ENCODE measurements at places on chromosomes 16 and 17.

DNA sequence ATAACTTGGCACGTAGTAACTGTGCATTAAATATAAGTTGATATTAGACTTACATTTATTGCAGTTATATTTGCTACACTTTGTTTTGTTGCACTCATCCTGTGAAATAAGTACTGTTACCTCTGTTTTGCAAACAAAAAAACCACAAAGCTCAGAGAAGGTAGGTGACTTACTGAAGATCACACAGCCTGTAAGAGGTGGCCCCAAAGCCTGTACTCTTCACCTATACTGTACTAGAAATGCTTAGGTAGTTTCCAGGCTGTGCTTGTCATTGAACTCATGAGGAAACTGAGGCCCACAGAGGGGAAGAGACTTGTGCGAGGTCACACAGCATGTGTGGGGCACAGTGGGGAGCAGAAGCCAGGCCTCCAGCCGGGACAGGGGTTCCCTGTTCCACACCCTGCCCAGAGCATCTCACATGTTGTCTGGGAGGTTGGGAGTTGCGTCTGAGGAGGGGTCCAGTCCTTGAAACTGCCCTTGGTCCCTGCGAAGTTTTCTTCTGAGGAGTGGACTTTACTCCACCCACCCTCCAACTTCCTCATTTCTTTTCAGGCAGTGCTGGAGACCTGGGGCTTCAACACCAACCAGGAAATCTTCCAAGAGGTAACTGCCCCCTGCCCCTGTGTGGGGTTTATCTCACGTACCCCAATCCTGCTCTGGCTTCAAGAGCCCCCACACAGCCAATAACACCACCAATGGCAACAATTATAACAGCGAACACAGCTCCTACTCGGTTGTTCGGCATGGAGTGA lies 13.0 kb downstream of the CETP start:
- no peak for DNase-seq

DNA sequence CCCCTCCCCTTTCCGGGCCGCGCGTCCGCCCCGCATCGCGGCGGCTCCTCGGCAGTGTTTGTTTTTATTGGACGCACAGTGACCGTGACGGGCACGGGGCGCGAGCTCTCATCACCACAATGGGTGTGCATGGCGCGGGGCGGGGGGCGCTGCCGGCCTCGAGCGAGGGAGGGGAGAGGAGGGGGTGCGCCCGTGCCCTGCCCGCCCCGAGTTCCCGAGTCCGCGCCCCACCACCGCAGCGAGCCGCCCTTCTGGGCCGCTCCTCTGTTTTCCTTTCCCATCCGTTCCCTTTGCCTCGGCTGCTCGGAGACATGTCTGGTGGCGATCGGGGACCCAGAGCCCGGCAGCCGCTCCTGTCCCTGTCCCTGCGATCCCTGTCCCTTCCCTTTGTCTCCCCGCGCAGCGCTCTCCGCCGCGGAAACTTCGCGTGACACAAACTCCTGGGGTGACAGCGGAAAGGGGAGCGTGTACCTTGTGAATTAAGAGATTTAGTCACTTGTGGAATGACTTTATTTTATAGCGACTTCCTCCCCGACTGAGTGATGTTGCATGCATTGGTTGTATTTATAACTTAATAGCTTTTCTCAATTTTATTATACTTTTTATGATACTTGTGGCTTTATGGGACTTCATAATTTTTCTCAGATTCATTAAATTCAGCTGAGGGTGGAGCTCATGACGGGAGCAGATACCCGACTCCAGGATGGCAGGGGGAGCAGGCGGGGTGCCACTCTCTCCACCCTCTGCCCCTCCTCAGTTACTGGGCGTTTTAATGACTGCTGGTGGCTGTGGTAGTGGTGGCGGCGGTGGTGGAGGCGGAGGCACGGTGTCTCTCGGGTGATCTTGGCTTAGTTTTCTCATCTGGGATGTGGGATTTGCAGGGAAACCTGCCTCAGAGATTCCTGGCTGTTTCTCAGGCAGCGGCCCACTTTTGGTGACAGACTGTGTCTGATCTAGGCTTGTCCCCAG lies 40.8 kb downstream of the MRM1 start:
- peak; percentile 39 for DNase-seq

DNA sequence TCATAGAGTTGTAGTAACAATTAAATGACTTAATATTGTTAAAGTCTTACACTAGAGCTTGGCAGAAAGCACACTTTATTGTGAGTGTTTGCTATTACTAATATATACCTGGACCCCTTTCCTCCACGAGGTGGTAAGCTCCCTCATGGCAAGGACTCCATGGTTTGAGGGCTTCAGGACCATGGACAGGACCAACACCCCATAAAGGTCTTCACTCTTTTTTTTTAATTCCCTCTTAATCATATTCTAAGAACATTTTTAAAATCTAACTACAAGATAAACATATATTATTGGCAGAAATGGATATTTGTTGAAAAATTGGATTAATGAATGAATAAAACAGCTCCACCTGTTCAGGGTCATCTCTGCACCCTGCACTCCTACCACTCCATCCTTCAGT lies 154.5 kb downstream of the CBLN1 start:
- DNase-seq: no peak

GRCh38 chr16:81779536-81780320 lies 637 bp downstream of the PLCG2 start:
- no peak for DNase-seq

DNA sequence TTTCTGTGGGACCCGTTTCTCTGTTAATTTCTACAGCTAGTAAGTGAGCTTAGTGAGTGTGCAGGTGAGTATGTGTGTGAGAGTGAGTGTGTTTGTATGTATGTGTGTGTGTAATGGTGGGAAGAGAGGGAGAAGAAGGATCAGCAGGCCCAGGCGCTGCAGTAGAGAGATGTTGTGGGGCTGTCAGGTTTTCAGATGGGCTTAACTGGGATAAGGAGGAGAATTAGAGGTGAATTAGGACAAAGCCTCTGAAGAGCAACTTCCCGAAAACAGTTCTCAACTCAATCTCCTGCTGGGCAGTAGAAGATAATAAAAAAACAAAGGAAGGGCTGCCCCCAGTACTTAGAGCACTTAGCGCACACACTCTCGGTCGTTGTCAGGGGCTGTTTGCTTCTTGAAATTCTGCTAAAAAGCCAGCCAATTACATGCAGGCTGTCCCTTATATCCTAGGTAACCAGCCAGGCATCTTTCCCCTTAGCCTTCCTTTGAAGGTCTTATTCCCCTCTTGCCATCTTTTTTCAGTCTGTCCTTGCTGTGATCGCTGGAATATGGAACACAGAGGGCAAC lies 63.4 kb downstream of the CLEC16A start:
- no peak for DNase-seq

DNA sequence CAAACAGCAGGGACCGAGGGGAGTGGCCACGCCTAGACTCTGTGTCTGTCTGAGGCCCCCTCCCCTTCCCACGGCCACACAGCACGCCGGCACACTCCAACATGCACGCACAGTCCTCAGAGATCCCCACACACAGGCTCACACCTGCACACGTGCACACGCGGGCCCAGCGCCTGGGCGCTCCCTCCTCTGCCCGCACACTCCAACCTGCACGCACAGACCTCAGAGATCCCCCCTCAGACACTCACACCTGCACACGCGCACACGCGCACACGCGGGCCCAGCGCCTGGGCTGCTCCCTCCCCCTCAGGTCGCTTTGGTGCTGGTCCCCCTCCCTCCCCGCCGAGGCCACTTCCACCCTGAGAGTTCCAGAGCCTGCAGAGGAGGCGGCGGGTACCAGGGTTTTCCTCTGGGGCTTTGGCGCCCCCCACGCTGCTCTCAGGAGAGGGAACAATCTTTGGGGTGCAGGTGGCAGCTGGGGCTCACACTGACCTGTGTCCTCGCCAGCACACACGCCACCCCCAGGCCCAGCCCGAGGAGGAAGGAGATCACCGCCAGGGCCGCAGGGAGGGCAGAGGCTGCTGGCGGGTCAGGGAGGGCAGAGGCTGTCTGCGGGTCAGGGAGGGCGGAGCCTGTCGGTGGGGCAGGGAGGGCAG lies 1.6 kb downstream of the CD7 start:
- no peak for DNase-seq

Data from adipocyte (in vitro differentiated cells).